OCI-M1 (cell line): ENCODE measurements at places on chromosomes 2 and 18.

DNA sequence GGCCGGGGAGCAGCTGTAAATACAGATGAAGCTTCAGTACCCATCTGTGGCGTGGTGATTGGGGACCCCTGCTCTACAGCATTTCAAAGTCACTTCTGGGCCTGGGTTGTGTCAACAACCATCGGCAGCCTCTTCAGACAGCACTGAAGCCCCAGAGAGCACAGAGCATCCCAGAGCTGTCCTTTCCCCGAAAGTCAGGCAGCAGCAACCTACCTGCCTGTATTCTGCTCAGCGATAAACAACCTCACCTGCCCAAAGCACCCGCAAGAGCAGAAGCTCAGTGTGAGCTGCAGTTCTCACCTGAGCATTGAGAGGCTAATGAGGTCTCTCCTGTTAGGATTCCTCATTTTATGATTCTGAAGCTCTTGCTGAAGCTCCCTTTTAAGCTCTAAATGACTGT lies 19.3 kb downstream of the TRABD2A start:
- DNase-seq: no peak

GRCh38 chr2:197339496-197340220 lies 29.1 kb upstream of the ANKRD44 start:
- no peak for DNase-seq

GRCh38 chr2:151947813-151948165 lies 119.6 kb upstream of the ARL5A start:
- peak; percentile 37 for DNase-seq

DNA sequence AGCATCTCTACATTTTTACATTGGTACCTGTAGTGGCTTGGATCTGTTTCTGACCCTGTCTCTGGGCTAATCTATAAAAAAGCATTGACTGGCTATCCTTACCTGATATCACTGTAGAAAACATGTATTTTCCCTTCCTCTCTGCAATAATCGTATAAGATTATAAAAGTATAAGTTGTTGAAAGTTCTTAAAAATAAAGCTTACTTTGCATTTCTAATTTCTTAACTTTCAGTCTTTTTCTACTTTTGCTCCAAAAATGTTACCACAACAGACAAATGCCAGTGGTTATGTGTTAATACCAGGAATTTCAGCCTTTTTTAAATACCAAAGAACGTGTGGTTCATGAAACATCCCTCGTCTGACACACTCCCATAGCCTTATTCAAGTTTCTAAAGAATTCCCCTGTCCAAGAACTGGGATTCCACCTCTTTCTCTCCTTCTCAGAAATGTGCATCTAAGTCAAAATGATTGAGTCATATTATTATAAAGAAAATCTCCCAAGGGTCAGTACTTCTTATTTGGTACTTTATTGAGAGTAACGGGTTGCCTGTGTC lies 28.5 kb upstream of the ACKR3 start:
- DNase-seq: no peak

DNA sequence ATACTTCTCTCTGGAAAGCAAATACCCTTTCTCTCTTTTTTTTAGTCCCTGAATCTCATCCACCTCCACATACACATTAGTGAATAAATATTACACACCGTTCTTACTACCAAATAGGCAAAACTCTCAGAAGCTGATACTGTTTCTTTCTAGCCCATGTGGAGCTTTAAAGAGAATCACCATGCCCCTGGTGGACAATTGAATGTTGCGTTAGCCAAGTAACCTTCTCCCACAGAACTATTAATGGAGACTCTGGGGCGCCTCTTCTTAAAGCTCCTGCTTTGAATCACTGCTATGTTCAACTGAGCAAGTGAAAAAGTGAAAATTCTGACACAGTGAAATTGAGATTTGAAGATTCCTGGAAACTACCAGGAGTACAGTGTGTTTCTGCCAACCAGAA lies 522.8 kb upstream of the CDH7 start:
- peak; percentile 20 for DNase-seq
